ENCODE measurements at places on chromosomes 4 and X.
A peak's percentile ranks its signal among the peaks of the same experiment; 100 is the strongest.

DNA sequence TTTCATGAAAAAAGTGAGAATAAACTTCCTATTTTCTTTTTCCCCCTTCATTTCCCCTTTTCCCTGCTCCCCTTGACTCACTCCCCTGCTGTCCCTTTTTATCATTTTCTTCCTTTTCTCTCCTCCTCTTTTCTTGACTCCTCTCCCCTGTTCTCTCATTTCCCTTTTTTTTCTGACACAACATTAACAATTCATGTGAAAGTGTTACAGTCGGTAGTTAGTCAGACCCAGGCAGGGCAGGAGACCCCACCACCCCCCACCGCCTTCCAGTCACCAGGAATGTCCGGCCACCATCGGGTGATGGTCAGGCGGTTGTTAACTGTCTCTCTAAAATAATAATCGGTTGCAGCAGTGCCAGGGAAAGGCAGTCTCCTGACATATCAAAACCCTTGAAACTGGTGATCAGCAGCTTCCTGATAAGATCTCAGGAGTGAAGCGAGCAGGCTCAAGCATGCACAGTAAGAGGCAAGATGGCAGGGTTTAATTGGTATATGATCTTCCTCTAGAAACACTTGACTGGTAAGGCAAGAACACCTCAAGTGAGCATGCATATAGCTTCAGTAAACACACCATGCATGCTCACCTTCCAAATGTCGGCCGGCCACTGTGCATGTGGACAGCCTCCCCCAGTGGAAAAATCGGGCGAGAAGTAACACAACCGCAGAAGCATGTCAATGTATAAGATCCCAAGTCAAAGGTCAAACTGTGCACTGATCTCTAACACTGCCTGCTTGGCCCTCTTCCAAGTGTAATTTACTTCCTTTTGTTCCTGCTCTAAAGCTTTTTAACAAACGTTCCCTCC, 191.4 kb downstream of the NDST4 start:
- no peaks in the 10 kb centered on the region for H3K4me1 ChIP-seq
- H3K27me3 ChIP-seq: no peaks in the 10 kb centered on the region
- no peak overlapping the region for H3K4me3 ChIP-seq
- H3K36me3 ChIP-seq: no peaks in the 10 kb centered on the region
- no peak for DNase-seq

DNA sequence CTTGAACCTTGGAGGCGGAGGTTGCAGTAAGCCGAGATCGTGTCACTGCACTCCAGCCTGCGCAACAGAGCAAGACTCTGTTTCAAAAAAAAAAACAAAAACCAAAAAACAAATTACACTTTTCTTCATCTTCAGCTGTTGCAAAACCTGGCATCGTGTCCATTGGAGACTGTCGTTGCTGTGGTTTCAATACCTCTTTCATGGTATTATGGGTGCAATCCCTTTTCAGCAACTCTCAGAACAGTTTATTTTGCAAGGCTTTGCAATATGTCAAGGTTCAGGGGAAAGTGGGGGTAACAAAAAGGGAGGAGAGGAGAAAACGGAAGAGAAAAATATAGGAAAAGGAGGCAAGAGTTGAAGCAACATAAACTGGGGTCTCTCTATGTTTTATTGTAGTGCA, 40.8 kb downstream of the ARSD start:
- no peaks in the 10 kb centered on the region for H3K27me3 ChIP-seq
- H3K4me1 ChIP-seq: no peaks in the 10 kb centered on the region
- no peak overlapping the region for H3K4me3 ChIP-seq
- no peak overlapping the region for H3K27ac ChIP-seq

GRCh38 chrX:124239324-124239723, 93.1 kb upstream of the TEX13D start:
- H3K27me3 ChIP-seq: no peaks in the 10 kb centered on the region
- H3K27ac ChIP-seq: peak overlapping the region; percentile 38
- H3K4me1 ChIP-seq: peaks cover 11% of the 10 kb centered on the region
- no peak for DNase-seq

GRCh38 chr4:140094438-140095420, 59.3 kb downstream of the MAML3 start:
- H3K4me1 ChIP-seq: peaks cover 34% of the 10 kb centered on the region
- peak; percentile 71 for DNase-seq
- no peaks in the 10 kb centered on the region for H3K27me3 ChIP-seq
- peak overlapping the region; percentile 26 for H3K4me3 ChIP-seq

- no peaks in the 10 kb centered on the region for H3K27me3 ChIP-seq
- H3K4me3 ChIP-seq: no peak overlapping the region
- H3K4me1 ChIP-seq: no peaks in the 10 kb centered on the region
- no peak for DNase-seq
- H3K27ac ChIP-seq: no peak overlapping the region
Observed at GRCh38 chr4:128364565-128364964, 77.0 kb upstream of the PGRMC2 start.

GRCh38 chr4:92333016-92333415, 29.2 kb downstream of the GRID2 start:
- no peak overlapping the region for H3K4me3 ChIP-seq
- H3K27me3 ChIP-seq: no peaks in the 10 kb centered on the region
- no peak for DNase-seq
- H3K4me1 ChIP-seq: no peaks in the 10 kb centered on the region

DNA sequence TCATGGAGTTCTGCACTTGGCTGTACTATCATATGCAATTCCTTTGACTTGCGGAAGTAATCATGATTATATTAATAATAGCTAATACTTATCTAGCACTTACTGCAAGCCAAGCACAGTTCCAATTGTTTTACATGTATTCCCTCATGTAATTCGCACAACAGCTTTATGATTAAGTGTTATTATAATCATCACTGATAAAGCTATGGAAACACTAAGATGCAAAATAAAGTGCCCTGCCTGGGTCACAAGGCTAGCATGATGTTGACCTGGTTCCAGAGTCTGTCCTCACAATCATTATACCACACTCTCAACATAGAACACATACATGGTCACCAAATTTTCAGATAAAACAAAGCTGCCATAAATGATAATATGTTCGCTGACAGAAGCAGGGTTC, 234.6 kb downstream of the FMR1NB start:
- no peaks in the 10 kb centered on the region for H3K27me3 ChIP-seq
- no peak overlapping the region for H3K27ac ChIP-seq
- no peak overlapping the region for H3K4me3 ChIP-seq
- no peak for DNase-seq

- DNase-seq: no peak
- H3K4me3 ChIP-seq: no peak overlapping the region
- no peaks in the 10 kb centered on the region for H3K4me1 ChIP-seq
- no peaks in the 10 kb centered on the region for H3K27me3 ChIP-seq
Observed at GRCh38 chrX:15194146-15194545, 75.7 kb downstream of the ASB9 start.

DNA sequence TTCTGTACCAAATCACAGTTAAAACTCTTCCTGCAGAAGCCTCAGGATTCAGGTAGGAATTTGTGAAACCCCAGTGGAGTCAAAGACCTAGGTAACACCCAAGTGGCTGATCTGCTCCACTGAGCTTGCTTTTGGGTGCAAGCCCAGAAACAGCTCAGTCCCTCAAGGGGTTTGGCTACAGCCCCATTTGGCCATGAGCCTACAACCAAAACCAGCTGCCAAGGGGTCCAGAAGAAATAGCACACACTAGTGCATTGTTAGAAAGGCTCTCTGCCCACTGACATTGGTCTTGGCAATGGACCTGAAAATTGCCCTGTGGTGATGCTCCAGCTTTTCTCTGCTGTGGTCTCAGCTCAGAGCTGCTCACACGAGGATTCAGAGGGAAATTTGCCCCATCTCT, 577.4 kb upstream of the INTU start:
- H3K36me3 ChIP-seq: no peaks in the 10 kb centered on the region
- H3K27me3 ChIP-seq: no peaks in the 10 kb centered on the region
- no peaks in the 10 kb centered on the region for H3K4me1 ChIP-seq
- DNase-seq: no peak
- no peak overlapping the region for H3K27ac ChIP-seq

DNA sequence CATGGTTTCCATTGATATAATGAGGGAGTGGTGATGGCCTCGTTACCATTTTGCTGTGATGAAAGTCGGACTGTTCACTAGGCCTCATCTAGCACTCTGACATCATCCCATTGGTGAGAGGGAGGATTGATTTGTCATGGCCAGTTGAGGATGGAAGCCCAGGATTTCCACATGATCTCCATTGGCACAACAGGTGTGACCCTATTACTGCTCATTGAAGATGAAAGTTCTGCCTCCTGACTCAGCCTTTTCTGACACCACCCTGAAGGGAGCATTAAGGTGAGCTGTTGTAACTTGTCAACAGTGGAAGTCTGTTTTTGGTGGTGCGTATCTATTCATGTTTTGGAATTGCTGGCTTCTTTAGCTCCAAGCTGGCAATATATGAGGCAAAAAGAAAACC, 144.2 kb downstream of the PABPC4L start:
- H3K27ac ChIP-seq: no peak overlapping the region
- no peaks in the 10 kb centered on the region for H3K4me1 ChIP-seq
- H3K36me3 ChIP-seq: no peaks in the 10 kb centered on the region
- DNase-seq: no peak
- H3K4me3 ChIP-seq: no peak overlapping the region

- no peaks in the 10 kb centered on the region for H3K27me3 ChIP-seq
- no peak for DNase-seq
- H3K36me3 ChIP-seq: no peaks in the 10 kb centered on the region
- H3K27ac ChIP-seq: no peak overlapping the region
- H3K4me3 ChIP-seq: no peak overlapping the region
- H3K4me1 ChIP-seq: no peaks in the 10 kb centered on the region
Observed at GRCh38 chrX:69231903-69232302, 66.7 kb upstream of the PJA1 start.

- no peak overlapping the region for H3K4me3 ChIP-seq
- H3K27ac ChIP-seq: no peak overlapping the region
- no peaks in the 10 kb centered on the region for H3K4me1 ChIP-seq
- DNase-seq: no peak
- no peaks in the 10 kb centered on the region for H3K36me3 ChIP-seq
Observed at GRCh38 chrX:42269186-42269585, 345.8 kb upstream of the CASK start.

DNA sequence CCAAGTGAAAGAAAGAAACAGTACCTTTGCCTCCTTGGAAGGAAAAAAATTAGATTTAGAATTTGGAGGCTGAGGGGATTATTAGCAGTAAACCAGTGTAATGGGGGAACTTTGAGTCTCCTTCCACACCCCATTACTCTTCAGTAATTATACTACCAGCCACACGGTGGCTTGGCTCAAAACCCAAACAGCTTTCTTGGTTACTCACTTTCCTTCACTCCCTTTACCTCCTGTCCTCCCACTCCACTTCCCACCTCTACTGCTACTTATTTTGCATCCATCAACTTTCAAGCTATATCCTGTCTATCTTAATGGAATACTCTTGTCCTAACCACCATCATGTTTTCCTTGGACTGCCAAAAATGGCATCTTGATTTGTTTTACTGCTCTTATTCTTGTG, 310.6 kb upstream of the AADAT start:
- H3K27ac ChIP-seq: no peak overlapping the region
- H3K4me1 ChIP-seq: no peaks in the 10 kb centered on the region
- H3K36me3 ChIP-seq: no peaks in the 10 kb centered on the region
- H3K4me3 ChIP-seq: no peak overlapping the region
- no peak for DNase-seq

DNA sequence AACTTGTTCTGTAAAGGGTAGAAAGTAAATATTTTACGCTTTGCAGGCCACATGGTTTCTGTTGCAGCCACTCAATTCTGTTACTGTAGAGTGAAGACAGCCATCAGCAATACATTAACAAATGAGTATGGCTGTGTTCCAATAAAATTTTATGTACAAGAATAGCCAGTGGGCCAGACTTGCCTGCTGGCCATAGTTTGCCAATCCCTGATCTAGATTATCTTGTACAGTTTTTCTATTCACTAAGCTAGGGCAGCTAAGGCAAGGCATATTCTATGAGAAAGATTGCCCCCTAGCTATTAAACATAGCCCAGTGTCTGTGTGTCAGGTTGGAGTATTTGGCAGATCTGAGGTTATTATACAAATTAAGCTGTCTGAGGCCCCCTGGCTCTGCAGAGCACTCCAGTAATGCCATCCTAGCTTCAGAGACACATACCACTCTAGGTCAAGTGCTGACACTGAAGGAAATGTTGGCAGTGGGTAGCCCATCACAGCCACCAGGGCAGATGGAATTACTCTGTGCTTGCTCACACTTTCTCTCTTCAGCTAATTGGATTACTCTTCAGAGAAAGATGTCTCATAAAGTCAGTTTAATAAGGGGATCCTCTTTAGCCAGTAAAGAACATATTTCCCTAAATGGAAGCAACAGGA, 40.7 kb downstream of the MTTP start:
- H3K36me3 ChIP-seq: no peaks in the 10 kb centered on the region
- H3K27me3 ChIP-seq: peaks cover 2% of the 10 kb centered on the region
- no peak overlapping the region for H3K4me3 ChIP-seq
- DNase-seq: no peak
- no peaks in the 10 kb centered on the region for H3K4me1 ChIP-seq
- no peak overlapping the region for H3K27ac ChIP-seq

- no peaks in the 10 kb centered on the region for H3K36me3 ChIP-seq
- H3K27me3 ChIP-seq: no peaks in the 10 kb centered on the region
- DNase-seq: no peak
- H3K27ac ChIP-seq: no peak overlapping the region
Observed at GRCh38 chr4:3374011-3374645, 67.6 kb upstream of the HGFAC start.

DNA sequence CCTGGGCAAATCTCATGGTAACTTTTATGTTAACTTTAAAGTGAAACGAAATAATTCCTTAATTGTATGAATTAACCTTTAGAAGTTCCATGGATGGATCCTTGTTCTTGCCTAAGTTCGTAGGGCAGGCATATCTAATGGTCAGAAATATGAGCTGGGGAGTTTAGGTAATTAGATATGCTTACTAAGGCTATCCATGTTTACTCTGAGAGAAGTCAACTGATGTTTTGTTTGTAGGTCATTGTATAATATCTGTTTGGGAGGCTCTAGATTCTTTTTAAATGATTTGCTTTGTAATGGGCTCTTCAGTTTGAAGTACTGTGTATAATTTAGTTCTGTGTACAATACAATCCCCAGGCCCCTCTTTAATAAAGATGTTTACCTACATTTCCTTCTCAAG, 117.0 kb downstream of the DCK start:
- H3K36me3 ChIP-seq: no peaks in the 10 kb centered on the region
- no peaks in the 10 kb centered on the region for H3K27me3 ChIP-seq
- DNase-seq: no peak
- H3K27ac ChIP-seq: peak overlapping the region; percentile 64

All from T-cell (primary cell).